Type B pancreatic cell (in vitro differentiated cells): ENCODE measurements at places on chromosomes 11 and 22.

DNA sequence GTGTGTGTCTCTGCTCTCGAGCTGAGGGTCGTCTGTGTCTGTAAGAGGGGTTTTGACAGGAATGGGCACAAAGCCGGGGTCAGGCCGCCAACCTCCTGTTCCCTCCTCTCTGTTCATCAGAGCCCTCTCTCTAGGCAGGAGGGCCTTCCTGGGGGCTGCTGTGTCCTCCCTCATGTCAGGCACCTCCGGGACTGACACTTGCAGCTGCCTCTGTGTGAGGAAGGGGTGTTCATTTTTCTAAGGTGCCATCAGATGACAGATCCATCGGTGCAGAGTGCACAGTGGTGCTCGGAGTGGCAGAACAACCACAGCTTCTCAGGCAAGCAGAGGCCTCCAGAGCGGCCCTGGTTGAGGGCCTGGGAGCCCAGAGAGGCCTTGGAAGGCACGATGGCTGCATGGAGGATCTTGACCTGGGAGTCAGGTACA, 265.4 kb upstream of the B3GAT1 start:
- no peaks in the 10 kb centered on the region for H3K36me3 ChIP-seq
- H3K27me3 ChIP-seq: peaks cover 3% of the 10 kb centered on the region
- H3K4me3 ChIP-seq: no peak overlapping the region
- H3K27ac ChIP-seq: no peak overlapping the region
- H3K4me1 ChIP-seq: no peaks in the 10 kb centered on the region

GRCh38 chr11:103604310-103604709, 432.1 kb upstream of the DDI1 start:
- H3K36me3 ChIP-seq: no peaks in the 10 kb centered on the region
- peaks cover 12% of the 10 kb centered on the region for H3K27me3 ChIP-seq
- no peak overlapping the region for H3K4me3 ChIP-seq
- no peaks in the 10 kb centered on the region for H3K4me1 ChIP-seq
- no peak overlapping the region for H3K27ac ChIP-seq

DNA sequence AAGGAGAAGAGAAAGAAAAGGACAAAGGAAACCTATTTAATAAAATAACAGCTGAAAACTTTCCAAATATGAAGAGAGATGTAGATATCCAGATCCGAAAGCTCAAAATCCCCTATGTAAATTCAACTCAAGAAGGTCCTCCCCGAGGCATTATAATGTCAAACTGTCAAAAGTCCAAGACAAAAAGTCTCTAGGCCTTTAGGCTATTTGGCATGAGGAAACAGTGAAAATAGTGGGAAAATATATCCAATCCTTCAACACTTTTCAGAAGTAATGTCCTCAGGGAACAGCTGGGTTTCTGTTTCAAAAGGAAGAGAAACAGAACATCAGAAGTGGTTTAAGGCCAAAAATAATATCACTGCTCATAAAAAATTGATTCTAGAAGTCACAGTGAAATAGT, 1.9 kb upstream of the OR52E4 start:
- H3K27ac ChIP-seq: no peak overlapping the region
- peaks cover 24% of the 10 kb centered on the region for H3K27me3 ChIP-seq
- DNase-seq: no peak
- H3K4me1 ChIP-seq: no peaks in the 10 kb centered on the region
- no peak overlapping the region for H3K4me3 ChIP-seq
- H3K36me3 ChIP-seq: no peaks in the 10 kb centered on the region

DNA sequence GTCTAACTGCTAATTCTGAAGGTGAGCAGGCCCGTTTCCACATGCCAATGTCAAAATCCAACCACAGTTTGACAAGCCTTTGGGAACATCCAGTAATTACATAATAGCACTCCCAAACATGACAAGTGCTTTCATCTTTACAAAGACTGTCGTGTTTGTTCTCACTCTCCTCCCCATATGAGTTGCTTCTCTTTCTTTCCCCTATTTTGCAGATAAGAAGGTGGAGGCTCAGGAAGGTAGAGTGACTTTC, 55.9 kb upstream of the CD44 start:
- no peak overlapping the region for H3K4me3 ChIP-seq
- no peak overlapping the region for H3K27ac ChIP-seq
- DNase-seq: no peak
- peaks cover 3% of the 10 kb centered on the region for H3K36me3 ChIP-seq

GRCh38 chr11:106288822-106289387, 211.4 kb downstream of the AASDHPPT start:
- H3K27ac ChIP-seq: no peak overlapping the region
- H3K4me1 ChIP-seq: no peaks in the 10 kb centered on the region
- H3K36me3 ChIP-seq: no peaks in the 10 kb centered on the region
- H3K27me3 ChIP-seq: no peaks in the 10 kb centered on the region
- no peak for DNase-seq
- no peak overlapping the region for H3K4me3 ChIP-seq

DNA sequence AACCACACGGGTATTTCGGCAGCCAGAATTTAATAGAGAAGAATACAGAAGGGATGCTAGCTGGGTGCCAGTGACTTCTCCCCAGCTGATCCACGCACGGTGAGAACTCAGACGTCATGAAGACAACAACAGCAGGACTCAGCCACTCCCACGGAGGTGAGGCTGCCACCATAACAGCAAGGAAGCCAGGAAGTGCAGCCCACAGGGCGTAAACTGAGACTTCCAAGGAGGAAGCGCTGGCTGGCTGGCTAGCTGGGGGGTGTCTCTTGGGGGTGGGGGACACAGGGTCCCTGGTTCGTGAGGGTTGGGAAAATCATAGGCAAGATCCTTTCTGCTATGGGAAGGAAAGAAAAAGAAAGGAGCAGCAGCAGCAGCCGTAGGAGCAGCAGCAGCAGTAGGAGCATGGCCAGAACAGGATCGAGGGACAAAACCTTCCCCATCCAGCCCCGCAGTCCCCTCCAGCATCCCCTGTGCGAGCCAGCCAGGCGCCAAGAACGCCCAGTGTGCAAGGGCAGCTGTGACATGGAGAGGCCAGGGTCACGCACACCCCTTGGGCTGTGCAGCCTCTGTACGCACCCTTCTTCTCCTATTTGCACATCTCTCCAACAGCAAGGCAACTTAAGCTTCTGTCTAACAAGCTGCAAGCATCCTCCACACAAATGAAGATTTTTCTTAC, 49.6 kb upstream of the SHANK2 start:
- H3K4me1 ChIP-seq: peaks cover 28% of the 10 kb centered on the region
- H3K4me3 ChIP-seq: peak overlapping the region; percentile 10
- peak overlapping the region; percentile 65 for H3K27ac ChIP-seq
- H3K36me3 ChIP-seq: no peaks in the 10 kb centered on the region
- H3K27me3 ChIP-seq: peaks cover 2% of the 10 kb centered on the region
- peak; percentile 54 for DNase-seq

DNA sequence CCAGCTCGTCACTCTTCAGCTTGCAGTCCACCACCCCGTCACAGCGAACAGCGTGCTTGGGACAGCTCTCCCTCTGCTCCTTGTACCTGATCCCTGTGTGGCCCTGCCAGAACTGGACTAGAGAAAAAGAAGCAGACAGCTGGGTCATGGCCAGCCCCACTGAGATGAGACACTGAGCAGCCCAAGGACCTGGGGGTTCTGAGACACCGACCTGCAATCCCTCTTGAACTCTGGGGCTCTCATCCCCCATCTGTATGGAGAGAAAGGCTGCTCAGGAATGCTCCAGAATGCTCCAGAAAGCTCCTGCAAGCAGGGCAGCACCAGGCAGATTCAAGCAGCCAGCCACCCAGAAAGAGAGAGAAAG, 14.8 kb downstream of the TMPRSS13 start:
- H3K36me3 ChIP-seq: peaks cover 3% of the 10 kb centered on the region
- H3K4me1 ChIP-seq: peaks cover 15% of the 10 kb centered on the region
- H3K4me3 ChIP-seq: no peak overlapping the region
